ENCODE measurements at places on chromosomes 4 and X.

GRCh38 chrX:1618689-1619088 lies 3.8 kb downstream of the ASMT start:
- no peak for DNase-seq

DNA sequence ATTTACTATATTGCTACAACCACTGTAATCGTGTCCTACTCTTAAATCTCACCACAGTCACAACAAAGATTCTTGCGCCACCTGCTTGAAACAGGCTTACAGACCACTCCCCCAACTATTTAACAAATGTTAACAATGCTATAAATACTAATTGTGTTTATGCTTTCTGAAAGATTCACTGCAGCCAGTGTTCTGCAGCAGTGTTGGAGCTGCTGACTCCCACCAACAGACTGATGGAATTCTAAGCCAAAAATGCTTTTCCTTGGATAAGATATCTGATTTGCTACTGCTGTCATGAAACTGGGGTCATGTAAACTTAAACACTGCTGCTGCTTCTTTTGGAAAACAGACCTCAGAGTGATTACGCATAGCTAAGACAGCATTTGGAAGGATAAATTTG lies 244.2 kb upstream of the MAB21L2 start:
- DNase-seq = no peak

- no peak for DNase-seq
These were observed 1.8 kb downstream of the CCNI start for GRCh38 chr4:77073981-77074380.

- no peak for DNase-seq
These were observed 505.7 kb downstream of the PACRGL start for GRCh38 chr4:21205821-21206531.

DNA sequence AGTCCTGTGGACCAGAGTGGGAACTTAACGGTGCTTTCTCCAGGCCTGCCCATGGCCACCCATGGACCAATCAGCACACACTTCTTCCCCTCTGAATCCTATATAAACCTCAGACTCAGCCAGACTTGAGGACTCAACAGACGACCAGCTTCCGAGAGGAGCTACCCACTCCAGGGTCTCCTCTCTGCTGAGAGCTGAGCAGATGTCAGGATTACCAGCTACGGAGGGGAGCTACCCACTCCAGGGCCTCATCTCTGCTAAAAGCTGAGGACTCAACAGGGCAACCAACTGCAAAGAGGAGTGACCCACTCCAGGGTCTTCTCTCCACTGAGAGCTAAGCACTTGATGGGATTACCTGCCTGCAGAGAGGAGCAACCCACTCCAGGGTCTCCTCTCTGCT lies 80.0 kb upstream of the DDX60 start:
- no peak for DNase-seq

DNA sequence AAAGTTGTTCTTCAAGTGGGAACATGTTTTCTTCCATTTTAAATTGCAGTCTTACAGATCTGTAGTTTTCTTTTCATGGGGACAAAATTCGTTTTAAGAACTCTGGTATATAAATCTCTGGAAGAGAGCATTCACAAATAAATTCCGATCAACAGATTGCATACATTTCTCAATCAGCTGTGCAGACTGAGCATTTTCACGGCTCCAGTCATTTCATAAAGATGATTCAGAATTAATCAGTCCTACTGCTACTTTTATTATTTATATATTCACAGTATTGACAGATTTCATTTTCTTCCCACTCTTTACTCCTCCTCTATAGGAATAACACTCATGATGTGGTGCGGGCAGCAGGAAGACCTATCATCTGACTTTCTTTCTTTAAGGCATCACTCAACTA lies 534.9 kb upstream of the FTHL17 start:
- no peak for DNase-seq

DNA sequence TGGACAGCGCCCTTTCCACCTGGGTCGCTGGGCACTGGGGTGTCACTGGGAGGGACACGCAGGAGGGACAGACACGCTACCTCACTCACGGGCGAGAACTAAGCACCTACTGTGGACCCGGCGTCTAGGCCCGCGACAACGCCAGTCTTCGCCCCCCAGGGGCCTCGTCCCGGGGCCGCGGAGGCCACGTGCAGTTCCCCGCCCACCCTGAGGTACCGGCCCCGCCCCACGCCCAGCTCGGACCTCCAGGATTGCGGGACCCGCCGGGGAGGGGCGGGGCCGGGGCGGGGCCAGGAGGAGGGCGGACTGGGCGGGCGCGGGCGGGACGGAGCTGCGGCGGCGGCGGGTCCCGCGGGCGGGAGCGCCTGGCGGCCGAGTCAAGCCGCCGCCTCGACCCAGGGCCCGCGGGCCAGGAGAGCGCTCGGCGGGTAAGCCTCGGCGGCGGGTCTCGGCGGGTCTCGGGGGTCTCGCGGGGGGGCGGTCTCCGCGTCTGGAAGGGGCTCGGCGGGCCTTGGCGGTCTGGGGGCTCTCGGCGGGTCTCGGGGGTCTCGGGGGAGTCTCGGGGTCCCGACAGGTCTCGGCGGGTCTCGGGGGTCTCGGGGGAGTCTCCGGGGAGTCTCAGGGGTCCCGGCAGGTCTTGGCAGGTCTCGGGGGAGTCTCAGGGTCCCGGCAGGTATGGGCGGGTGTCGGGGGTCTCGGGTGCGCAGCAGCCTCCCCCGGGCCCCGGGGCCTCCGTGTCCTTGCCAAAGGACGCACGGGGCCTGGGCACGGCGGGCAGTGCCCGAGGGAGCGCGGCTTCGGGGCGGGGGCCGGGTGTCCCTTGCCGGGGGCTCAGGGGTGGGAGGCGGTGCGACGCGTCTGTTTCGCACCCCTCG lies at the start of gene SH3BP2:
SH3BP2 (plus strand) TSS at position 375 of the 875 bp plus-strand sequence. CDS start 27,533 bp downstream, outside the sequence.
- no peak for DNase-seq

DNA sequence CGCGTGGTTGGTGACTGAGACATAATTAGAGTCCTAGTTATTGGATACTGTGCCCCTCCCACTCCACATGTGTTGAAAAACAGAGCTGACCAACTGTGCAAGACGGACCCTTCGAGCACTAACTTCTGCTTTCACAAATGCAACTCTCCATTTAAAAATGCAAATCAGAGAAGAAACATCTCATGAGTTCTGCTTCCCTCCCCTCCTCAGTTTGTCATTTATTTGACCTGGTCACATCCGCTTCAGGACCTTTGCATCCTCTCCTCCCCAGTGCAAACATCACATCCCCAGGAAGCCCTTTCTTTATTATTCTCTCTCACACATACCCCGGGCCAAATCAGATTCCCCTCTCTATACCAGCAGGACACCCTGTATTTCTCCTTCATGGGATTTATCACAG lies 38.1 kb upstream of the NOCT start:
- DNase-seq = no peak

GRCh38 chr4:186592966-186593586 lies 37.7 kb upstream of the MTNR1A start:
- no peak for DNase-seq
